ENCODE measurements at places on chromosomes 6 and 20.

GRCh38 chr20:61706259-61706961 is 359.3 kb downstream of the TAF4 start:
- DNase-seq, result no peak

- no peak for DNase-seq
These were observed 94.4 kb downstream of the FHL5 start for GRCh38 chr6:96657344-96657743.

GRCh38 chr6:26195924-26196845 is 109.0 kb downstream of the HFE start:
- DNase-seq, result no peak

- no peak for DNase-seq
These were observed 150.6 kb downstream of the NFATC2 start for GRCh38 chr20:51391926-51392325.

- no peak for DNase-seq
These were observed 239.4 kb downstream of the PHACTR1 start for GRCh38 chr6:12955956-12956355.

DNA sequence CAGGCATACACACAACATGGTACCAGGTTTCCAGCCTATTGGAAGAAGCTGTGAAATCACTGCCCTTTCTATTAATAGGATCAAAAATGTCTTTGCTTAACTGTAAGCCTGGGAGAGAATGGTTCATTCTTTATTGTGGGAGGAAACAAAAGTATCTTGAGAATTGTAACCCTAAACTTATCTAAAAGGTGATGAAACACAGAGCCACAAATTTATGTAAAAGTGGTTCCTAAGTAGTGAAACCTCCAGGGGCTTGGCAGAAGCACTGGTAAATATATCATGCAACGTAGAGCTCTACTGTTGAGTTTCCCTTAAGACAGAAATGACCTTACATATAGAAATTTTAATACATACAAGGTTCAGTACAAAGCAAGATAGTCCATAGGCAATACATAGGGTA is 17.2 kb upstream of the NOX3 start:
- no peak for DNase-seq

DNA sequence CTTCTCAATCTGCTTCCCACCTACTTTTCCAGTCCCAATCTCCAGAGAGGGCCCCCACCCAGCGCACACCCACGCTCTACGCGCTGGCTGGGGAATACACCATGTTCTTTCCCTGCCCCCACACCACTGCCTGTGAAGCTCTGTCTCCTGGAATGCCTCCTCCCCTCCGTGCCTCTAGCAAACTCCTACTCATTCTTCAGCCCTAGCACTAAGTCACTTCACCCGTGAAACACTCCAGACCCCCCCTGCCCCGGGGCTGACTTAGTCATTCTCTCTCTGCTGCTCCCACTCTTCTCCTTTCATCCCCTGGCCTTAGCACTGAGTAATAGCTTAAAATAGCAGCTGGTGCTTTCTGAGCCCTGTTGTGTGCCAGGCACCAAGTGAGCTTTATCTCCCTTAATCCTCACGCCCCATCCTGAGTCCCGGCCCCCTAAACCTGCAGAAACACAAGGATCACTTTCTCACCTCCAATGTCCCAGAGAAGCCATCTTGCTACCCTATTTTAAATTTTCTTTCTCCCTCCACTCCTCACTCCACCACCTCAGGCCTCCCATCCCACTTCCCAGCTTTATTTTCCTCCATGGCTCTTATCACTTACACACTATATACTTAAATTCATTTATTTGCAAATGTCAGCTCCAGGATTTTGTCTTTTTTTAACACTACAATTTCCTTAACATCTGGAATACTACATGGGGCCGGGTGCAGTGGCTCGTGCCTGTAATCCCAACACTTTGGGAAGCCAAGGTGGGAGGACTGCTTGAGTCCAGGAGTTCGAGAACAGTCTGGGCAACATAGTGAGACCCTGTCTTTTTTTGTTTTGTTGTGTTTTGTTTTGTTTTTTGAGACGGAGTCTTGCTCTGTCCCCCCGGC is 6.3 kb upstream of the PARD6B start:
- DNase-seq, result no peak

GRCh38 chr20:2386516-2387179 is 5.9 kb downstream of the TGM6 start:
- no peak for DNase-seq

DNA sequence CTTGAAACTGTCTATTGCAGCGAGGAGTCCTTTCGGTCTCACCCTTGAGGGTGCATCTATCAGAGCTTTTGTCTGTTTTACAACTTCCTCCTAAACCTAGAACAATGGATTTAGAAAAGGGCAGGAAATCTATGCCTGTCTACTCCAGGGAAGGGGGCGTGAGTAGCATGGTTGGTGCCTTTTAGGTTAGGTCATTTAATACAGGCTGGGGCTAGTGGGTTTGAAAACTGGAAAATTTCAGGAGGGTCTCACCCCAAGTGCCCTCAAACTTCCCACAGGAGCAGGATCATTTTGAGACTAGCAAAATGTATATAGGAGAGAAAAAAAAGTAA is 33.5 kb upstream of the BMP6 start:
- no peak for DNase-seq

DNA sequence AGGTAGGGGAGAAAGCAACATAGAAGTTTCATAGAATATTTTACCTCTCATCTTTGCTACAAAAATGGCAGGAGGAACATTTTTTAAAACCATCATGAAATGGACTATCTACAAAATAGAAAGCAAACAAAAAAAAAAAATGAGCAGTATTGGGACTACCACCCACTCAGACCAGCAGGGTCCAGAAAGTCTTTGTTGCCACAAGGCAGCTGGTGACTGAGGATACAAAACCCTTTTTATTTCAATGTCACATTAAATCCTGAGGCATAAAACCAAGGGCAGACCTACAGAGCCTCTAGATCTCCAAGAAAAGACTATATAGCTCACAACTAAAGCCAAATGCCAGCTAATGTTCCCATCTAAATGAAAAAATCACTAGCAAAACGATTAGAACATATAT is 282.2 kb downstream of the PTPRK start:
- no peak for DNase-seq

- DNase-seq, result no peak
These were observed 23.2 kb downstream of the HLA-A start for GRCh38 chr6:29965563-29965872.

All from CMK (cell line).